ENCODE measurements at places on chromosomes 1 and 21.

- DNase-seq = no peak
- no peak overlapping the region for H3K27ac ChIP-seq
- no peaks in the 10 kb centered on the region for H3K27me3 ChIP-seq
- no peak overlapping the region for H3K4me3 ChIP-seq
- H3K4me1 ChIP-seq = peaks cover 3% of the 10 kb centered on the region
These were observed 15.7 kb downstream of the TNFRSF1B start for GRCh38 chr1:12182410-12182984.

GRCh38 chr1:32427264-32427963 is 33.2 kb upstream of the BSDC1 start:
- no peak overlapping the region for H3K27ac ChIP-seq
- H3K4me1 ChIP-seq = no peaks in the 10 kb centered on the region
- no peaks in the 10 kb centered on the region for H3K36me3 ChIP-seq

DNA sequence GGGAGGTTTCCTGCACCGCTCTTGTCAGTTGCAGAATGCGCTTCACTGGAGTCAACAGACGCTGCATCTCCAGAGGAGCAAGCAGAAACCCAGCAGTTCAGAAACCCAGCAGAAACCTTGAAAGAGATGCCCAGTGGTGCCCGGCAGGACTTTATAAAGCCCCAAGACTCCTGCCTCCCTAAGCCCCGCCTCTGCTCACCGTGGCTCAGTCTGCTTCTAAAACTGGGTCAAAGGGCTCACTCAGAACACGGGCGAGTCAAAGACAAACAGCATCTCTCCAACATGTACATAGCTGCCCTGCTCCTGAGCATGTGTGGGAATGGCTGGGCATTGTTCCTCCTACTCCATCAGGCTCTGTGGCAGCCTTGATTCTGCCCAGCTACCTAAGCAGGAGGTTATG is at the start of gene HMGCS2:
HMGCS2 (minus strand) TSS at position 128 of the 400 bp plus-strand sequence; CDS start at position 67, 61 bp downstream.
- H3K36me3 ChIP-seq = no peaks in the 10 kb centered on the region
- no peaks in the 10 kb centered on the region for H3K27me3 ChIP-seq
- H3K27ac ChIP-seq = no peak within 1 kb of the TSS
- DNase-seq = peak; percentile 22

DNA sequence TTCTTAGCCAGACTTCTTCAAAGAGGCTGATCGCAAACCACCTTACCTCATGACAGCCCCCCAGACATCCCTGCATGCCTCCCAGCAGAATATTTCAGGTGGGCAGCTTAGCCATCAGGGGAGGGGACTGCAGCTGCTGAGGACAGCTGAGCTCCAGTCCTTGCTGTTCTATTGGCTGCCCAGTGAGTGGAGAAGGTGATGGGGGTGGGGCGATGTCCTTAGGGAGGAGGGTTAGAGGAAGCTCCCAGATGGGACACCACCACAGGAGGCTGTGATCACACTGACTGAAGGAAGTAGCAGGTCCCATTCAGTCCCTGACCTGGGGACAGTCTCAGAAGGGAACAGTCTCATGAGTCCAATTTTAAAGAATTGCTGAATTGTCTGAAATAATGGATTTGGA is 38.3 kb downstream of the GJA5 start:
- DNase-seq = no peak
- H3K4me1 ChIP-seq = peaks cover 32% of the 10 kb centered on the region
- no peak overlapping the region for H3K4me3 ChIP-seq
- H3K27ac ChIP-seq = no peak overlapping the region

DNA sequence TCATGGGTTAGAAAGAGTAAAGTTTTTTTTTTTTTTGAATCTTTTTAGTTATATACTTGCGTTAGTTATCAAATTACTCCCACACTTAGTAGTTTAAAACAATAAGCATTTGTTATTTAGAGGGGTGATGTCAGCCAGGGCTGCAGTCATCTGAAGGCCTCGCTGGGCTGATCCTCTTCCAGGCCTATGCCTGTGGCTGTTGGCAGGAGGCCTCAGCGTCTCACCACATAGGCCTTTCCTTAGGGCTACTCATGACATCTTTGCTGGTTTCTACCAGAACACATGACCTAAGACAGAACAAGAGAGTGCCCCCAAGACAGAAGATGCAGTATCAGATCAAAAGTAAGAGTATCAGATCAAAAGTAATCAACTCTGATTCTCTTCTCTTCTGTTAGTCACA is 167.4 kb downstream of the HHAT start:
- H3K4me1 ChIP-seq = no peaks in the 10 kb centered on the region
- no peaks in the 10 kb centered on the region for H3K27me3 ChIP-seq
- no peak overlapping the region for H3K4me3 ChIP-seq
- no peak overlapping the region for H3K27ac ChIP-seq

- no peak overlapping the region for H3K27ac ChIP-seq
- DNase-seq = no peak
- peaks cover 14% of the 10 kb centered on the region for H3K4me1 ChIP-seq
- H3K27me3 ChIP-seq = no peaks in the 10 kb centered on the region
- peaks cover 18% of the 10 kb centered on the region for H3K36me3 ChIP-seq
- H3K4me3 ChIP-seq = no peak overlapping the region
These were observed 24.3 kb upstream of the NBL1 start for GRCh38 chr1:19619697-19620384.

GRCh38 chr1:84428235-84428634 is 30.0 kb downstream of the DNASE2B start:
- H3K27me3 ChIP-seq = no peaks in the 10 kb centered on the region
- H3K4me1 ChIP-seq = peaks cover 13% of the 10 kb centered on the region
- H3K27ac ChIP-seq = no peak overlapping the region
- DNase-seq = no peak
- no peak overlapping the region for H3K4me3 ChIP-seq

- peak; percentile 90 for DNase-seq
- H3K27me3 ChIP-seq = no peaks in the 10 kb centered on the region
- no peaks in the 10 kb centered on the region for H3K36me3 ChIP-seq
- peak overlapping the region; percentile 51 for H3K4me3 ChIP-seq
- H3K27ac ChIP-seq = peak overlapping the region; percentile 85
- peaks cover 39% of the 10 kb centered on the region for H3K4me1 ChIP-seq
These were observed 100.0 kb upstream of the HNRNPU start for GRCh38 chr1:244964112-244964971.

- peaks cover 40% of the 10 kb centered on the region for H3K4me1 ChIP-seq
- peak overlapping the region; percentile 48 for H3K4me3 ChIP-seq
- peak overlapping the region; percentile 8 for H3K27ac ChIP-seq
These were observed 68.0 kb downstream of the RUNX3 start for GRCh38 chr1:24861821-24862727.

DNA sequence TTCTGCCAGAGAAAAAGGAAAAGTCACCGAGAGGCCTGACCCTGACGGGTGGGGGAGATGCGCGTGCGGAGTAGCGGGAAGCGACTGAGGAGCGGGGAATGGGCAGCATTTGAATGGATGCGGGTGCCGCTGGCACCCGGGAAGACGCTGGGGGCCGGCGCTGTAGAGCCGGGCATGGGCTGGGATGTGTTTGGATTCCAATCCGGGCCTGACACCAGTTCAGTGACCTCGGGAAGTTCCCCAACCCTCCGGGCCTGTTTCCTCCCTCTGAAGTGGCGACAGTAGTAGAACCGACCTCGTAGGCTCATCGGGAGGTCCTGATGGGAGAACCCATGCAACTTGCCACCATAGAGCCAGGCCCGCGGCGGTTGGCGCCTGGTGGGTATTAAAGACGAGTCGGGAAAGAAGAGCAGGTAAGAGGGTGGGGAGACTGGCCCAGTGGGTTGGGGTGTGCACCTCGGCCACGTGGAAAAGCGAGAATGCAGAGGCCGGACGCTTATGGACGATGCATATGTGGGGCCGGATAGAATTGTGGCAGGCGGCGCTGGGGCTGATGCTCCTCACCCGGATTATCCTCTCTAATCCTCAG is 642 bp upstream of the SLC16A1 start:
- H3K4me1 ChIP-seq = peaks cover 28% of the 10 kb centered on the region
- H3K27ac ChIP-seq = peak overlapping the region; percentile 68
- H3K4me3 ChIP-seq = peak overlapping the region; percentile 82
- H3K27me3 ChIP-seq = no peaks in the 10 kb centered on the region
- DNase-seq = no peak
- H3K36me3 ChIP-seq = peaks cover 16% of the 10 kb centered on the region

- peak; percentile 86 for DNase-seq
- H3K4me3 ChIP-seq = peak within 1 kb of the TSS; percentile 78
- H3K27ac ChIP-seq = peak within 1 kb of the TSS; percentile 21
- no peaks in the 10 kb centered on the region for H3K27me3 ChIP-seq
- H3K36me3 ChIP-seq = peaks cover 25% of the 10 kb centered on the region
These were observed at the start of gene STMN1 for GRCh38 chr1:25905680-25906643. Gene STMN1 (minus strand): TSS chr1:25906419. CDS start chr1:25904676, 1,743 bp downstream.

- peaks cover 21% of the 10 kb centered on the region for H3K4me1 ChIP-seq
- H3K27ac ChIP-seq = peak overlapping the region; percentile 67
- peak overlapping the region; percentile 76 for H3K4me3 ChIP-seq
- no peaks in the 10 kb centered on the region for H3K36me3 ChIP-seq
- no peak for DNase-seq
- H3K27me3 ChIP-seq = no peaks in the 10 kb centered on the region
These were observed 1.7 kb upstream of the TMEM51 start for GRCh38 chr1:15151871-15152270.

DNA sequence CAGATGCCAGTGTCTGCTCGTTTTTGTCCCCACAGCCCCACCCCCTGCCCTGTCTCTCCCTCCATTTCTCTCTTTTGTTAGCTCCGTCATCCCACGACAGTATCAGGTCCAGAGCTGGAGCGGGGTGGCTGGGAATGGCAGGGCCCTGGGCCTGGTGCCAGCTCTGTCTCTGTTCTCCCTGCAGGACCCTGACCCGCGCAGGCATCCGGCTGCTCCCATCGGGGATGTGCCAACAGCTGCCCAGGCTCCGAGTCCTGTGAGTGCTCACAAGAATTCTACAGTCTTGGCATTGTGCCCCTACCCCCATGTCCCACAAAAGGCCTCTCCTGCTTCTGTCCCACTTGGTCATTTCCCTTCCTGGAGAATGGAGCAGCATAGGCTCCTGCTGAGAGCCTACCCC is 37.4 kb downstream of the UBE2T start:
- no peak overlapping the region for H3K4me3 ChIP-seq
- no peaks in the 10 kb centered on the region for H3K36me3 ChIP-seq
- no peak for DNase-seq
- no peak overlapping the region for H3K27ac ChIP-seq
- no peaks in the 10 kb centered on the region for H3K4me1 ChIP-seq
- H3K27me3 ChIP-seq = no peaks in the 10 kb centered on the region

- DNase-seq = no peak
- H3K4me1 ChIP-seq = peaks cover 3% of the 10 kb centered on the region
- H3K27me3 ChIP-seq = no peaks in the 10 kb centered on the region
- H3K4me3 ChIP-seq = no peak overlapping the region
These were observed 4.6 kb upstream of the ZNF678 start for GRCh38 chr1:227558732-227559262.

All from PC-3 (cell line).